ENCODE measurements at places on chromosomes 2 and 18.
A peak's percentile ranks its signal among the peaks of the same experiment; 100 is the strongest.

DNA sequence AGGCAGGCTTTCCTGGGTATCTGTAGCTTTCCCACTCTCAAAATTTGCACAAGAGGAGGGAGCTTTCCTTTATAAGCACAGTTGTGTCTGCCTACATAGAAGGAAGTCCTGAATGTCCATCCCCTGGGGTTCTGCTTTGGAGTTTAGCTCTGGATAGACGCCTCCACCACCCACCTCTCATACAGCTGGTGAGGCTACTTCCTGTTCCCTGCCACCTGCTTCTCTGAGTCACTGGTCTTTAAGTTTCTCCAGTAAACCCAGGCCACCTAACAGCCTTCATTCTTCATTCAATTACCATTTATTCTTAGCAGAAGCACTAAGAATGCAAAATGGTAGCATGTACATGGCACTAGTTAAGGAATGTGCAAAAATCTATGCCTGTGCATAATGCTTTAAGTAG, 407.8 kb downstream of the CDH2 start:
- DNase-seq: no peak

- peak; percentile 53 for DNase-seq
Measured at GRCh38 chr2:230068651-230069055, at the start of gene SLC16A14. Gene SLC16A14, minus strand, starts transcription at chr2:230068924. Its CDS starts 9,572 bp downstream, at chr2:230059352.

GRCh38 chr2:240885566-240885965, 10.4 kb downstream of the MAB21L4 start:
- DNase-seq: no peak

- DNase-seq: no peak
Measured at GRCh38 chr2:122542646-122543045, 787.2 kb downstream of the TSN start.

GRCh38 chr2:241852981-241853631, 5.6 kb downstream of the PDCD1 start:
- DNase-seq: no peak

GRCh38 chr2:234595829-234596228, 98.9 kb upstream of the ARL4C start:
- no peak for DNase-seq

DNA sequence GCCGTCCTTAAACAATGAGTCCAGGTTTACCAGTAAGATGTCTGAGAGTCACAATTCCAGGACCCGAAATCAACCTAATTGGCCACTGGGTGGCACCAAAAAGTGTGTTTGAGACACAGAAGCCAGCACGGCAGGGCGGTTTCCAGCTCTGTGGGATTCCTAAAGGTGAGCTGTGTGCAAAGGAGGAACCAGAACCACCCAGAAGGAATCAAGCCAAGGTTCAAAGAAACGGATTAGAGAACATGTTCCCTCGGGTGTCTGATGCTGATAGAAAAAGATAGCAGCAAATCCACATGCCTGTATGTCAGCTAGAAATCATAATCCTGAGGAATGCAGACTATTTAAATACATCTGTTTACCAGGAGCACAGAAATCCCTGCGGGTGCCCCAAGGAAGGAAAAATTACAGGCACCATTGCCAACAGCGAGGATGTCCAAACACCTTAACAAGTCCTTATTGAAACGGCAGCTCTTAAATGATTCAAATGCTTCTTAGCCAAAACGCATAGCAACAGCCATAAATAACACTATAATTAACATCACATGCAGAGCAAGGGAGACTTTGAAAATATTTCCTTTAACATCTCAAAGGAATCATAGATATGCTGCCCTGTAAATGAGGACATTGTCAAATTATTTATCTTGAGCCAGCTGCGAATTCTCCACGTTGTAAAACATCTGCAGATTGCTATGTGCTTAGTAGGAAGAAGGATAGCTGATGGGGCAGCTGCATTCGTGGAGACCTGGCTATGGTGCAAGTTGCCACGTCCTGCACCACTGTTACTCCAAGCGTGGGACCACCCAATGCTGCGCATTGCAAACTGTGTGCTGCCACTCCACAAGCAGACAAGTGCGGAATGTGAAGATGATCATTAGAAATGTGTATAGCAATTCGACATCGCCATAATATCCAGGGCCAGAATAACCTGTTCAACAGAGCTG, 318.7 kb upstream of the NCKAP5 start:
- peak; percentile 37 for DNase-seq

DNA sequence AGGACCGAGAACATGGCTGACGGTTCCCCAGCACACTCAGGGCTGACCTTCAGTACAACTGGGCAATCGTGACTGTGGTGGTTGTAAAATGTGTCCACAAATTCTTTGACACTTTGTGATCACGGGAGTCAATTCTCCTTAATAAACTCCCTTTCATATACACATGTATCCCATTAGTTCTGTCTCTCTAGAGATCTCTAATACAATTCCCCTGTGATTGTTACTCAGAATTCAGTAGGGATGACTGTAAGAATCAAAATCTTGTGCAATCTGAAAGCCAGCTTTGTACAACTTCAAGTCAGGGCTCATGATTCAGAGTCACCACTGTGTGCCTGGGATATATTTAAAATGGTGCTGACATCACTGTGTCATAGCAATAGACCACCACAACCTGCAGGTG, 89.5 kb upstream of the LMAN1 start:
- DNase-seq: no peak

DNA sequence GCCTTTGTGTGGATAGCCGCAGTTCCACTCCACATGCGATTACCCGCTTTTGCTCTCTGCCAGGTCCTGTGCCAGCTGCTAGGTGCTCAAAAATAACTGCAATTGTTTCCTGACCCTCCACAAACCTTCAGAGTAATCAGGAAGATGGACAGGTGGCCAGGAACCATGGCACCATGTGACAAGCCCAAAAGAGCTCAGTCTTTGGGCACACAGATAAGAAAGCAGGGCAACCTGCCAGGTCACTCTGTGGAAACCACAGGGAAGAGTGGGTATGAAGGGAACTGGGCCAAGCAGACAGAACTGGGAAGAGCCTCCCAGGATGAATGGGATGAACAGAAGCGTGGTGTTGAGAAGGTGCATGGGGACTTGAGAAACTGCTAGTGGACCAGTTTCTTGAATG, 79.4 kb upstream of the AGAP1 start:
- no peak for DNase-seq

DNA sequence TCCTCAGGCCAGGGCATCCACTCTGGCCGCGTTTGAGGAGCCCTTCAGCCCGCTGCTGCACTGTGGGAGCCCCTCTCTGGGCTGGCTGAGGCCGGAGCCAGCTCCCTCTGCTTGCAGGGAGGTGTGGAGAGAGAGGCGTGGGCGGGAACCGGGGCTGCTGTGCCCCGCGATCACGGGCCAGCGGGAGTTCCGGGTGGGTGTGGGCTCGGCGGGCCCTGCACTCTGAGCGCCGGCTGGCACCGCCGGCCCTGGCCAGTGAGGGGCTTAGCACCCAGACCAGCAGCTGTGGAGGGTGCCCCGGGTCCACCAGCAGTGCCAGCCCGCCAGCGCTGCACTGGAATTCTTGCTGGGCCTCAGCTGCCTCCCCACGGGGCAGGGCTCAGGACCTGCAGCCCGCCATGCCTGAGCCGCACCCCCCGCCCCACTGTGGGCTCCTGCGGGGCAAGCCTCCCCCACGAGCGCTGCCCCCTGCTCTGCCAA, 1.9 kb upstream of the ABHD3 start:
- no peak for DNase-seq

Measured in dermis microvascular lymphatic vessel endothelial cell (primary cell).